ENCODE measurements at places on chromosomes 2 and 18.

DNA sequence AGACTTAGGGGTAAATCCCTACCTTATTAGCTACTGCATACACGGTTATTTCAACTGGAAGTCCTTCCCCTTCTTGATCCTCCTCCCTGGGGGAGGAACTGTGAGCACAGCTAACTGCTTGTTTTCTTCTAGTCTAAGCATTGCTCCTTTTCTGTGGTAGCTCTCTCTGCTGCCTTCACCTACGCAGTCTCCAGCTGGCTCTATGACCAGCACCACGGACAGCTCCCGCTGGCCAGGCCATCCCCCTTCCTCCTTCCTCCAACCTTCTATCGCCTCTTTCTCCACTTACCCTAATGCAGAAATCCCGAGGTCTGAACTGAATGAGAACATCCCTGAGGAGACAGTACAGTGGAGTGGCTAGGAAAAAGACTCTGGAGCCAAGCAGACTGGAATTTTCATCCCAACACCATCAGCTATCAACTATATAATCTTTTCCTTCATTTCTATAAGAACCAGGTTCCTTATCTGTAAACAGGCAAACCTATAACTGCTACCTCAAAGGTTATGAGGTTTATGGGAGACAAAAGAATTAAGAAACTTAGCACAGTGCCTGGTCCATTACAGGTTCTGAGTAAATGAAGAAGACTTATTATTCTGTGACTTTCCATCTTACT lies 4.7 kb upstream of the CFAP65 start:
- no peak for DNase-seq

DNA sequence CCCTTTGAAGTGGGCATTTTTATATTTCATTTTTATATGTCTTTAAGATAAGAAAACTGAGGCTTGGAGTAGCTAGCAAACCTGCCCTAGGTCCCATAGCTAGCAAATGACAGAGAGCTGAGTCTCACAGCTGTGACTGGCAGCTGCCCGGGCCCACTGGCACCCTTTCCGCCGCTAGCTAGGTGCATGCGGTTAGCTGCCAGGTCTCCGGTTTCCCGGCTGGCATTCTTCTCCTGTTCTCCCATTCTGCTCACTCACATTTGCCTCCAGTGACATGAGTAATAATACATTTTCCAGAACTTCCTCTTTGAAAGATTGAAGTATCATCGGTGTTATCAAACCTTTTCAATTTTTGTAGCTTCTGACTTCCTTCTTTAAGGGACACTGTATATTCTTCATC lies 38.7 kb downstream of the MTCL1 start:
- DNase-seq, result peak; percentile 66

- no peak for DNase-seq
Measured at GRCh38 chr2:145743011-145743410, 1223.1 kb upstream of the ZEB2 start.

- DNase-seq, result no peak
Measured at GRCh38 chr2:43169099-43169945, 57.1 kb downstream of the ZFP36L2 start.

DNA sequence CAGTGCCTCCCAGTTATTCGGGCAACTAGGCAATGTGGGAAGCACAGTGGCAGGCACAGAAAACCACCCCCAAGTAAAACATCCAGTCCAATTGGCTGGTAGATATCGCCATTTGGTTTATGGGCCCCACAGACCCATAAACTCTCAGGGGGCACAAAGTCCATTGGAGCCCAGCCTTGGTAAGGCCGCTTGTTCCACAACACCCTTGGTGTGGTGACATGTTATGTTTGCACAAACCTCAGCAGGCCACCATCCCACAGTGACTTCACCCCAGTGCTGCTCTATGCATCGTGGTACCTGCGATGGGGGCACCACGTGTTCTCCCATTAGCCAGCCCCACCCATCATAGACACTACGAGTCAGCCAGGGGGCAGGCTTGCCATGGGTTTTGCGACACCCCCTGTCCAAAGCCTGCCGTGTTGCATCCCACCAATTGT lies 18.5 kb downstream of the PHOSPHO2 start:
- DNase-seq, result no peak

DNA sequence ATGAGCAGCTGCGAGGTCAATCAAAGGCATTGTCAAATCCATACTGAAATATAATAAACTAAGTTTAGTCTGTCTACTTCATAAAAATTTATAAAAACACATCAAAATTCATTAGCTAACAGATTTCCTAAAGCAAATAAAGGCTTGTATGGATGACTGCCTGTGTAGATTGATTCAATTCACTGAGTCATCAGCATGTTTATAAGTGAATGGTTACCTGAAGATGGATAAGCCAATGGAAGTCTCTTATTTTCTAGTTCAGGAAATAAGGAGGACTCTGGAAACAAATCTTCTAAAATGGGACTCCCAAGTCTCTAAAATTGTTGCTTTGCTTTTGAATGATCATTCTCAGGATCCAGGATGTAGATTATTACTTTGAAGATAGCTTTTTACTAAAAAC lies 57.0 kb upstream of the HNRNPA3 start:
- no peak for DNase-seq

- DNase-seq, result no peak
Measured at GRCh38 chr18:12862467-12862866, 21.6 kb downstream of the PTPN2 start.

DNA sequence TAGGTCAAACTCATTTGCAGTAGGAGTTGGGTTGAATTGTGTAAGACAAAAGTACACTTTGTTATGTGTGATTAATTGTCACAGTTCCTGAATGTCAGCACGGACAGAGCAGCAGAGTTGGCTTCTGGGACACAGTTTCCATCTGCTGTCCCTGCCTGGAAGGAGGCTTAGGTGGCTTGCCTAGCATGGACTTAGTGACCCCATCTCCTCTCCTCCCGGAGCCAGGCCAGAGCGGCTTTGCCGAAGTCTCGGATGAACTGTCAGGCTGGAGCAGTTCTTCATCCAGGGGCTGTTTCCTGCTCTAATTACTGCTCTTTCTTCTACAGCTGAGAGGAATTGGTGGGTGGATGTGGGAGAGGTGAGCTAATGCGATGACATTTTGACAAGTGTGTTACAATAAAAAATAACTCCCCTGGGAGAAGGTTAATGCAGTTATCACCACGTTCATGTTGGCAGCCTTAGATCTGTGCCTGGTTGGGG lies 102.0 kb downstream of the SH3RF3 start:
- no peak for DNase-seq

GRCh38 chr18:8741117-8741516 lies 35.8 kb downstream of the MTCL1 start:
- DNase-seq, result no peak

DNA sequence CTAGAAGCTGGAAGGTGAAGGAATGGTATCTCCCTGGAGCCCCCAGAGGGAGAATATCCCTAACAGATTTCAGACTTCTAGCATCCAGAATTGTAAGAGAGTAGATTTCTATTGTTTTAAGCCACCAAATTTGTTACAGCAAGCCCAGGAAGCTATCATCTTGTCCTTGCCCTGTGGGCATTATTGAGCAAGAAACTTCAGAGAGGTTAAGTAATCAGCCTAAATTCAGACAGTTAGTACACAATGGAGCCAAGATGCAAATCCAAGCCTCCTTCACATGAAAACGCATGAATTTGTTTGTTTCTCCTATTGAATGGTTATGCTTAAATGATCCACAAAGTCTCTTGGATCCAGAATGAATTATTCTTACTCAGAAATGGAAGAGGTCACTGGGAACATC lies 55.2 kb upstream of the TRIB2 start:
- no peak for DNase-seq

- DNase-seq, result no peak
Measured at GRCh38 chr2:201237486-201238123, 22.7 kb upstream of the CASP8 start.

- DNase-seq, result no peak
Measured at GRCh38 chr2:218334531-218334930, 22.1 kb upstream of the CATIP start.

- no peak for DNase-seq
Measured at GRCh38 chr2:143148011-143148410, 18.8 kb downstream of the ARHGAP15 start.

GRCh38 chr2:151767536-151767935 lies 33.3 kb upstream of the NEB start:
- no peak for DNase-seq

DNA sequence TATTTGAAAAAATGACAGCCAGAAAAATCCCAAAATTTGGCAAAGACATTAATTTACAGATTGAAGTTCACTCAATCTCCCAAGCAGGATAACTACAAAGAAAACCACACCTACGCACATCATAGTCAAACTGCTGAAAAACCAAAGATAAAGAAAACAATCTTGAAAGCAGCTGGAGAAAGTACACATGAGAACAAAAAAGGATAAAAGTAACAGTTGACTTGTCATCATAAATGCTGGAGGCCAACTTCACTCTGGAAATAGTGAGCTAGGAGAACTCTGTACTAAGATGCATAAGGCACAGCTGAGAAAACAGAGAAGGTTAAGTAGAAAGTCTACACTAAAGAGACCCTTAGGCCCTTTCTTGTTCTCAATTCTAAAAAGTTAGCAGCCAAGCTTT lies 73.1 kb downstream of the TLK1 start:
- no peak for DNase-seq

DNA sequence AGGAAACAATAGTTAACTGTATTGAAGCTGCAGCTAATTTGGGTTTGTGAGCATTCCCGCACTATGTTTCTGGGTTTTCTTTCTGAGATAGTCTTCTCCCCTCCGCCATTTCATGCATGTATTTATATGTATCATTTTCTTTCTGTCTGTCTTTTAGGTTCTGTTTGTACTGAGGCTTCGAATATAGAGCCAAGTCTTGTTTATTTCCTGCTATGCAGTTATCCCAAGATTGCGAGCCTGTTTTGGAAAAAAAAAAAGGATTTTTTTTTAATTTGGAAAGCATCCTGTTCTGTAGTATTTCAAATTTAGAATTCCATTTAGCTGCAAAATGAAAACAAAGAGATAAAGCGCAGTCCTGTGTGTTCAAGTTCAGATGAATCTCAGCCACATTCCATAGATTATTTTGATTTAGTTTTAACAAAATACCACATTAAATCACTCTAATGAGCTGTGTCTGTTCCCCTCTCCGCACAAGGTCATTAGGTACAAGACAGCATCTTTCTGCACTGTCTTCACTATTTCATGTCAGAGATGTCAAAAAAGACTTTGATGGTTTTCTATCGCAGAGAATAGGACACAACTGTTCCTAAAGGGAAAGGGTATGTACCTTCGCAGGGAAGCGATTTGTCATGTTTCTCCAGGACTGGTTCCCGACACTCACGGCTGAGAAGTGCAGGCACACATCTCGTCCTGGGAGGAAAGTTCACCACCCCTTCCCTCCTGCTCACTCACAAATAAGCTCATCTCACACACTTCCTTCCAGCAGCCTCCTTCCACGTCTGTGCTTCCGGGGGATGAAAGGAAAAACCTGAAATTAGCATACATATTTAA lies 443.4 kb downstream of the ZNF516 start:
- no peak for DNase-seq

GRCh38 chr2:170360546-170361089 lies 182.7 kb downstream of the MYO3B start:
- DNase-seq, result no peak

DNA sequence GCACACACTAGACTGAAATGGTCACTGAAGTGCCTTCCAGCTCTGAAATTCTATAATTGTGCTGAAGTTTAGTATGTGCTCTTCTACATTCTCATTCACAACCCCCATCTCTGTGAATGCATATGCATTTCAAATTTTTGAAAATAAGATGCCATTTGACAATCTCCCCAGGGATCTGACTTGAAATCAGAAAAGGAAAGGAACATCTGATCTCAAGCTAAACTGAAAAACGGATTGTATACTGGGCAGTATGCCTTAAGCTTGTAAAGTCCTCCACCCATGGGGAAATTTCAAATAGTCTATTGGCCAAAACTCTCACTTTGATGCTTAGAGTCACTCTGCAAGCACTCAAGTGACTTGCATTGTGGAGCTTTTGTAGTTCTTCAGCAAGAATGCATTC lies 22.9 kb downstream of the FAP start:
- no peak for DNase-seq

DNA sequence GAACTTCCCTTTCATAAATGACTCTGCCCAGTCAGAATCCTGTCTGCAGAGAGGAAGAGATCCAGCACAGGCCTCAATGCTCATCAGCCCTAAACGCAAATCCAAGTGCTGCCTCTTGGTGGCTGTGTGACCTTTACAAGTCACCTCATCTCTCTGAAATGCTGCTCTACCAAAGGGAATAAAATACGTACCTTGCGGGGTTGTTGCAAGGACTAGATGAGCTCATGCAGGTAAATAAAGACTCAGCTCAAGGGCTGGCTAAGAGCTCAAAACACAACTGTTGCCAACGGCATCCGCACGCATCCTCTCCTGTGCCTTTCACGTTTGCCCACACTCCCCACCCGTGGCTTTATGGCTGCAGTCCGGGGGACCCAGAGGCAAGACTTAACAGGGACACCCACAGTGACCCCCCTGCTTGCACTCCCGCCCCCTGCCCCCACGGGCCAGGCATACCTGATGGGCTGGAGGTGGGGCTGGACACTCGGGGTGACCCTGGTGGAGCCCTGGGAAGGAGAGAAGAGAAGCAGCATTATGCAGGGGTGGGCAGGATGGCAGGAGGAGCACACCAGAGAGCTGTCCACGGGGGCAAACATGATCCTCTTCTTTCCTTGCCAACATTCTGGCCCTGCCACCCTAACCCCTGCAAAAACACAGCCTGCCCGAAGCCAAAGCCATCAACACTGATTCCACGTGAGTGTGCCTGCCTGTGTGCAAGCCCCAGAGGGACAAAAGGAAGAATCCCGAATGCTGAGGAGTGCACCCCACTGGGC lies 102.6 kb downstream of the TNS1 start:
- no peak for DNase-seq

DNA sequence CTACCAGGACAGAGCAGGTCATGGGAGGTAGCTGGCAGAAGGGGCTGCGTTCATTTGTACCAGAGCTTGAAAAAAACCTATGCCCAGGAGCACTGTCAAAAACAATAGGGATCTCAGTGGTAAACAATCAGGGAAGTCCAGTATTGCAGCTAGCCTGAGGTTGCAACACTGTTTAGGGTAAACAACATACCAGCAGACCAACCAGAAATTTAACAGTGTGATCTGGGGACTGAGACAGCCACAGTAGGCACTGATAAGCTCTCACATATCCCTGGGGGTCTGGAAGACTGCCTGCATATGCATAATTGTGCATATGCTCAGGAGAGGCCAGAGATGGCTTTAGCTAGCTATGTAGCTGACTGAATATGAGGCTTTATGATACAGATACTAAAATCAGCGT lies 12.0 kb upstream of the ZCCHC2 start:
- DNase-seq, result no peak

DNA sequence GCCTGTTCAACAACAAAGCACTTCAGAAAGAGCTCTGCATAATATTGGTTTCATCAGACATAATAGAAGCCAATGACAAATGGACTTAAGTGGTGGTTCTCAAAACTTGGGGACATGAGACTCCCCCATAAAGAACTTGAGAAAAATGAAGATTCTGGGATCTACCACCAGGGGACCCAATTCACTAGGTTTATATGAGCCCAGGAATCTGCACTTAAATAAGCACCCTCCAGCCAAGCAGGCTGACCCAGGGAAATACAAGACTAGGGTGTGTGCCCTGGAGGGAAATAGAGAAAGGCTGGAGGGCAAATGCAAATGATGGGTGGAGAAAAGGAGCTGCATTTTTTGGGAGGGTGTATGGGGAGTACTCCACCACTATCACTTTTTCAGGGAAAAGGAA lies 52.5 kb downstream of the SATB2 start:
- DNase-seq, result no peak
